ENCODE measurements at places on chromosomes 2 and 18.

- DNase-seq, result no peak
Measured at GRCh38 chr18:41657189-41657588, 297.8 kb upstream of the PIK3C3 start.

- no peak for DNase-seq
Measured at GRCh38 chr18:77205769-77206168, 43.9 kb upstream of the GALR1 start.

DNA sequence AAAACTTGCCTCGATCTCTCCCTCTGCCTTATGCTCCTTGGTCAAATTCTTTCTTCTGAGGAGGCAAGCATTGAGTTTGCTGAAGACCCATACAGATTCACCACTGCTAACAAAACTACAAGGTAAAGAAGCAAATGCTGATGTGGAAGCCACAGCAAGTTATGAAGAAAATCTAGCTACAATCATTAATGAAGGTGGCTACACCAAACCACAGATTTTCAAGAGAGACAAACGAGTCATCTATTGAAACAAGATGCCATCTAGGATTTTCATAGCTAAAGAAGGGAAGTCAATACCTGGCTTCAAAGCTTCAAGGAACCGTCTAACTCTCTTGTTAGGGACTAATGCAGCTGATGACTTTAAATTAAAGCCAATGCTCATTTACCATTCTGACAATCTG is 203.2 kb downstream of the METTL4 start:
- DNase-seq, result no peak

DNA sequence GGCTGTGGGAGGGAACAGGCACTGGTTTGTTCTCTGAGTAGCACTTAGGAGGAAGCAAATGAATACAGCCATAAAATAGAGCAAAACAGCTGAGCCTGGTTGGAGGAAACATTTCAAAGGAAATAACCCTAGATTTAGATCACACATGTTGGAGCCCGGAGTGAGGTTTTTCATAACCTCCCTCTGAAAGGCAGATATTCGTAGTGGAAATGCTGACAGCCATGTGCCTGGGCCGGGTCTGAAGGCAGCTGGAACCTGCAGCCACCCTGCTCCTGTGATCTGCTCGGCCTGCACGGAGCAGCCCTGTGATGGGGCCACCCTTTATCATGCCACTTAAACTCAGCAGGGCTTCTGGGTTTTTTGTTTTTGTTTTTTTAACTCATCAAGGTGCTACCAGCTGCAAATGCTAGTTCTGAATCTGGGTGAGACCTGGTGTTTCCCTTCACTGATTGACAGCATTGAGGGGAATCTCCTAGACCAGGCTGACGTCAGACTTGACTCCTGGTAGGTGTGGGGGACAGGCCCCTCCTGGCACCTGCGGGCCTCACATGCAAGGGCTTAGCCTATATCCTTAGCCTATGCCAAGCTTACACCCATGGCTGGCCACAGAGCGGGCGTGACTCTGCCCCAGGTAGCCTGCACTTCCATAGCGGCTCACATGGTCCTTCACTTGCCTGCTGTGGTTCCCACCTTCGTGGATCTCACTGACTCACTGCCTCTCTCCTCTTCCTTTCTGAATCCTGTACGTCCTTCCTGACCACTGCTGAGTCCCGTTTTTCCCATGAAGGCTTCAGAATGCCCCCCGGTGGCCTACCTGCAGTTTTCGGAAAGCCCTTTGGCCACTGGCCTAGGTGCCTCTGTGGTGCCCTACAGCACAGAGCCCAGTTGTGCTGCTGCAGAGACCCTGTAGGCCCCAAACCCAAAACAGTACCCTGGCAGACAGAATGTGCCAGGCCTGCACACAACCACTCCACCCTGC is 217.3 kb downstream of the SEPTIN10 start:
- no peak for DNase-seq

- DNase-seq, result peak; percentile 86
Measured at GRCh38 chr2:100786297-100786658, 33.7 kb upstream of the NPAS2 start.

- DNase-seq, result peak; percentile 49
Measured at GRCh38 chr2:105388971-105389381, 9.9 kb downstream of the FHL2 start.

DNA sequence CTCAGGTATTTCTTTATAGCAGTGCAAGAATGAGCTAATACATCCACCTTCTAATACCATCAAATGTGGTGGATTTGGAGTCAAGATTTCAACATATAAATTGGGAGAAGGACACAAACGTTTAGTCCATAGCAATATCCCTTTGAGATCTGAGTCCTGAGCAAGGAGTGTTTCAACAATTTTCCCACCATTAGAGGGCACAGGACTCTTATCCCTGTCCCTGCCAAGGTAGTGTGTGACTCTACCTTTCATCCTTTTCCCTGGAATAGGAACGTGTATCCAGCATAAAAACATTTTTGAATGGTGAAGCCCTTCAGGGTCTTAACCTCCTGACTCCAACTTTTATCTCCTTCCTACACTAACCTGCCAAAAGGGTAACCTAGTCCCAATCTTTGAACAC is 181.3 kb upstream of the SRD5A2 start:
- no peak for DNase-seq

- DNase-seq, result peak; percentile 71
Measured at GRCh38 chr2:113203901-113204519, 30.2 kb downstream of the PSD4 start.

- no peak for DNase-seq
Measured at GRCh38 chr2:226423498-226423960, 376.1 kb downstream of the IRS1 start.

DNA sequence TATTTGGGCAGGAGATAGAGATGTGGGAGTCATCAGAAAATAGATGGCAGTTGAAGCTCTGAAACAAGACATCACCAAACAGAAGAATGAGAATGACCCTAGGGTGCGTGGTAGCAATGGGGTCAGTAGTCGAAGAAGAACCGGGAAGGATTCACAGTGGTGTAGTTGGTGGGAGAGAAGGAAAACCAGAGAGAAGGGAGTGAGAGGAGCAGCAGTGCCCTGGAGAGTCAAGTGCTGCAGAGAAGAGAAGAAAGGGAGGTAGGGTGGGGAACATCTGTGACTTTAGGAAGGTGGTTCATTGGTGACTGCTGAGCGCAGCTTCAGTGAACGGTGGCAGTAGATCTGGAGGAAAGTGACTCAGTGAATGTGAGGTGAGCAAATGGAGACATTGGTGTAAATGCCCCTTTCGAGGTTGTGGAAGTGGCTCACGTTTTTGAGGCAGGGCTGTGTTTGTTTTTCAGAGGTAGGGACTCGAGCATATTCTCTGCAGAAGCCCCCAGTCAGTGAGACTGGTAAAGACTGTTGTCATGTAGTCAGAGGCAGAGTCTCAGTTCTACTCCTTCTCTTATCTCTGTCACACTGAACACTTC is 36.4 kb downstream of the CDC42EP3 start:
- DNase-seq, result no peak

GRCh38 chr2:16242906-16243305 is 302.6 kb downstream of the MYCN start:
- no peak for DNase-seq

GRCh38 chr2:128783896-128784295 is 465.2 kb upstream of the HS6ST1 start:
- DNase-seq, result no peak

DNA sequence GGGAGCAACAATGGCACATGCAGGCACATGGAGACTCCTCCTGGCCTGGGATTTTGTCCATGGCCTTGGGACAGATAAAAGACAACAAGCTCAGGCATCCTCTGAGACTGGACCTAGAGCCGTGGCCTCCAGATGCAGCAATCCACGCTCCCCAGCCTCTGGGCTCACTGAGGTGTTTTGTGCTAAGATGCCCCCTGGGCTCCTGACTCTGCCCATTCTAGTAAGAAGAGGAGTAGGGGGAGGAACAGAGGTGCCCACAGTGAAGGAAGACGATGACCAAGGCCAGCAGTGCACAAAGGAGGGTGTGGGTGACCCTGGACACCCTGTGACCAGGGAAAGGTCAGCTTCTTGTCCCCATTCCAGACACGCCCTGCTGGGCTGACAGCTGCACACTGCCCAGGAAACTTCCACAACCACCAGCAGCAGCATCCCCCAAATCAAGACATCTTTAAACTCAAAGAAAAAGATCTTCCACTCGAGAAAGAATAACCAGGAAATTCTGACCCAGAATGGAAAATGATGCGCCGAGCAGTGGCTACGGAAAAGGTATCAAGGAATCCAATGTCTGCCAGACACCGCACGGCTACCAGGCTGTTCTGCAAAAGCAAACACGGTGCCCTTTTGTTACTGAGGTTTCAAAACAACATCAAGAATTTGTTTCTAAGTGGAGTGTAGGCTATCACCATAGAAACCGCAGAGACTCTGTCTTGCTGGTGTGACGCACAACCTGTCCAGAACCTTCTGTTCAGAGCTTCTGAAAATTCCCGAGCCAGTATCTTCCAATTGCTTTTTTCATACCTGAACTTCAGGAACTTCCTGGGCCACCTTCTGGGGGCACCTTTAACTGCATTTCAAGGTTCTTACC is 65.5 kb downstream of the ZNF516 start:
- DNase-seq, result no peak

GRCh38 chr2:133515271-133515670 is 53.0 kb downstream of the NCKAP5 start:
- DNase-seq, result no peak

DNA sequence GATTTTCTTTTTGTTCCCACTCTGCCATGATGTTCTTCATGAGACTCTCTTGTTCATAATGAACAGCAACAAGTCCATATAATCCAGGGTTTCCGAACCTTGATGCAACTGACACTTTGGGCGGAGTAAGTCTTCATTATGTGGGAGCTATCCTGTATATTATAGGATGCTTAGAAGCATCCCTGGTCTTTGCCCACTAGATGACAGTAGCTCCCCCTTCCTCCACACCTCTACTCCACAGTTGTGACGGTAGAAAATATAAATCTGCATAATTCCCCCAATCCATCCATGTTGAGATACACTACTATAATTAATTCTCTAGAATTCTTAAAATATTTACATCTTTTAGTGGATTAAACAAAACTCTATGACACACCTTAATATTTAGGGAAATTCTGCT is 482.2 kb upstream of the CELF4 start:
- no peak for DNase-seq

DNA sequence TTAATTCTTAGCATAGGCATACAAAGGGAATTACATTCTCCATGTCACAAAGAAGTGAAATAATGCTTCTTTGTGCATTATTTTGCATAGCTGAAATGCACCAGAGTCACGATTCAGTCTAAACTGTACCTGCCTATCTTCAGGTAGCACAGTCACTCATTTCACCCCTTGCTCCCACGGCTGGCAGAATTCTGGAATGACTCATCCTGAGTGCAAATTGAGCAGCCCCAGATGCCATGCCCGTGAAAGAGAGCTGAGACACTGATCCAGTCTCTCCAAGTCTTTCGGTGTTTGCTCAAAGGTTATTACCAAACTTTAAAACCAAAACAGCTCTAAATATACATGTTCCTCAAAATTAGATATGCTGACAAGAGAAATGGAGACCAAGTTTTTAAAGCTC is 168.3 kb upstream of the POU3F3 start:
- no peak for DNase-seq

DNA sequence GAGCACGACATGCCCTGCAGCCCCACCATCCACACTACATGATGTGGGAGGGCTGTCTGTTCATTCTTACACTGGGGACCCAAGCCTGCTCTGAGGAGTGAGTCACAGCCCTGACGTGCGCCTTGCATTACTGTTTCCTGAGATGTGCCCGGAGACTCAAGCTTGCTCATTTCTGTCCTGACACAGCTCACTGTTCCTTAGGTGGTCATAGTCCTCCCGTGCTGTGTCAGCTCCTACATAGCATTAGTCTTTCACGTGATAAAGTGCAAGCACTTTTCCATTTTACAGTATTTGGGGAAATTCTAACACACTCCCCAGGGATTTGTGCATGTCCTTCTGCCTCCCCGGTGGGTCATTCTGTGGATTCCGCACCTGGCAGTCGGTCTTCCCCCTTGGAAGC is 46.2 kb upstream of the TRIM43B start:
- peak; percentile 77 for DNase-seq

- no peak for DNase-seq
Measured at GRCh38 chr2:159129824-159130223, 156.7 kb downstream of the WDSUB1 start.

DNA sequence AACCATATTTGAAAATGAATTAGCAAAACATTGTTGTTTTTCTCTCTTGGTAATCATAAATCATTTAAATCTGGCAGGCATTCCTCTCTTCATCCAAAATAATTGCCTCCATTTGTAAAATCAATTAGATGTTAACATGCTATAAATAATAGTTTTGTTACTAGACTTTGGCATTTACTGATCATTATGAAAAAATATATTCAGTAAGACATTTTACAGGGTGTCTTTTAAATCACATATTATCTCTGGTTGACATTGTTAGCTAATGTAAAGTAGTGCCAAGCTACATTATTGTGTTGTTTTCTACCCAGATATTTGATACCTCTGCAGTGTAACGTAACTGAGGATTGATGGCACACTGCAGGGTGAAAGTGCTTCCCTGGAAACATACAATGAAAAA is 31.8 kb upstream of the DLX1 start:
- DNase-seq, result no peak

DNA sequence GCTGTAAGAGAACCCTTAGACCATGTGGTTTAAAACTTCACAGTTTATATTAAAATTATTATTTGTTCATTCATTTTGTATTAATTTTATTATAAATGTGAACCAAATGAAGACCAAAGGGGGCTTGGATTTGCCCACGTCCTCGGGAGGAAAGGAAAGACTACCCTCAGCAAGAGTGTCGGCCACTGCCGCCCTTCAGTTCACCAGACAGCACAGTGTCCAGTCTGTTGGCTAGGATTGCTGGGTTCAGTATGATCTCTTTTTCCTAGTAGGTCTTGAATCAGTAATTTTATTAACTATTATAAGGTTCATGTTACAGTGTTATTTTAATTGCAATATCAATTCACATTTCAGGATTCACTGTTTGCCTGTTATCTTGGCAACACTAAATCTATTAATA is 78.2 kb upstream of the CHRNA1 start:
- DNase-seq, result no peak

GRCh38 chr2:165293440-165294420 is 54.5 kb downstream of the SCN2A start:
- DNase-seq, result peak; percentile 70

- no peak for DNase-seq
Measured at GRCh38 chr2:136057023-136057801, 60.7 kb downstream of the CXCR4 start.

GRCh38 chr2:9644603-9645002 is 13.8 kb upstream of the YWHAQ start:
- no peak for DNase-seq
